Stimulated activated CD4-positive, alpha-beta T cell treated with anti-CD3 and anti-CD28 coated beads, Interleukin-4, amount 100 ng/mL, for 4 hours (primary cell): ENCODE measurements at places on chromosomes 6 and 20.
A peak's percentile ranks its signal among the peaks of the same experiment; 100 is the strongest.

- DNase-seq, result no peak
Observed at GRCh38 chr6:163086624-163086920, 327.9 kb upstream of the QKI start.

GRCh38 chr6:28250747-28251146, 1.3 kb downstream of the ZKSCAN4 start:
- no peak for DNase-seq

GRCh38 chr6:6105472-6106036, 98.8 kb upstream of the NRN1 start:
- DNase-seq, result no peak

- no peak for DNase-seq
Observed at GRCh38 chr20:47782076-47782475, 3.2 kb downstream of the SULF2 start.

DNA sequence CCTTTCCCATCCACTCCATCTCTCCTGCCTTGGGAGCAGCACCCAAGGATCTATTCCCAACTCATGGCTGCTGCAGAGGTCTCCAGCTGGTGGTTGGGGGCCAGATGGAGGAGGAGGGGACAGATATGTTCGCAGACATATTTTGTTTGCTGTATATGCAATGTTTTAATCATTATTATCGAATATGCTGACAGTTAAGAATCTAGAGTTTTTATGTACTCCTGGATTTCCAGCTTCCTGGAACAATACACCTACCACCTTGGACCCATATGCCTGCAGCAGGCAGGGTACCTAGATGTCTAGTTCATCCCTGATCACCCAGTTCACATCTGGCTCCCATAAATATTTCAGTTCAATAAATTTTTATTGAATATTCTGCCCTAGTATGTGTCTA, 9.0 kb downstream of the FAM110A start:
- DNase-seq, result no peak

DNA sequence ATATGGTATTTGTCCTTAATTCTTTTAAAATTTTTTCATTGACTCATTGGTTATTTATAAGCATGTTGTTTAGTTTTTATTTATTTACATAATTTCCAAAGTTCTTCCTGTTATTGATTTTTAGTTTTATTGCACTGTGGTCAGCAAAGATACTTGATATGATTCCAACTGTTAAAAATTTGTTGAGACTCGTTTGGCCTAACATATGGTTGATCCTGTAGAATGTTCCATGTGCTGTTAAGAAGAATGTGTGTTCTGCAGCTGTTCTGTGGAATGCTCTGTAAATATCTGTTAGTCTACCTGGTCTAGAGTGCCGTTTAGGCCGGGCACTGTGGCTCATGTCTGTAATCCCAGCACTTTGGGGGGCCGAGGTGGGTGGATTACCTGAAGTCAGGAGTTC, 197.7 kb downstream of the CD109 start:
- DNase-seq, result no peak

DNA sequence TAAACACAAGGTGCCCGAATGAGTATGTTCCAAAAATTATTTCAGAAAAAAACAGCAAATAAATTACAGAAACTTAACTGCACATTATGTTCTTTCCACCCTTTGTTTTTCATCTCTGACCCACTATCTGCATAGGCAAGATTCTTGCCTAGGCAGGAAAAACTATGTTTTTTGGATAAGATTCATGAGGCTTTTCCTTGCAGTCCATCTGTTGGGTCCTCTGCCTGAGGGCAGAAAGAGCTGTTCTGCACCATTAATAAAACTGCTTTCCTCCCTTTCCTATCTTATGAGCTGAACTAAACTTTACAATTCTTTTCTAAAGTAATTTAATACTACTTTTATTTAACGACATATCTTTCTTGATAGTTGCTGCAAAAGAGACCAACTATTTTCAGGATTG, 21.1 kb downstream of the ENPP1 start:
- no peak for DNase-seq

DNA sequence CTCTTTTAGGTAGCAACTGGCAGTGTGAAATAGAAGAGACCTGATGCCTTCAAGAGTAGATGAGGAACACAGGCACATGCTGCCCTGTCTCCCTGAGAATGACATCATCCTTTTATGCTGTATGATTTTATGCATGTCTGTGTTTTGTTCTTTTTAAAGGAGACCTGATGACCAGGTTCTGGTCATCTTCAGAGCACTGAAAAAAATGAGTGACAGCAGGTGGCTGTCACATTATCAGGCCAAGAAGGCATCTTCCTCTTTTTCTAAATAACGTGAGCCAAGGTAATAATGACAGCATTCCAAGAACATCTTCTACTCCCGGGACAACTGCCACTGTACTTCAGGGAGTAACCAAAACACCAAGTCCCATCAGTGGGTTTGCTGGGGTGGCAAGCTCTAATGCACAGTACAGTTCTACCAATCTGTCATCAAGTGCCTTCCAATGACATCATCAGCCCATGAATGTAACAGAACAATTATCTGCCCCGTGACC, 28.9 kb downstream of the CNKSR3 start:
- no peak for DNase-seq

DNA sequence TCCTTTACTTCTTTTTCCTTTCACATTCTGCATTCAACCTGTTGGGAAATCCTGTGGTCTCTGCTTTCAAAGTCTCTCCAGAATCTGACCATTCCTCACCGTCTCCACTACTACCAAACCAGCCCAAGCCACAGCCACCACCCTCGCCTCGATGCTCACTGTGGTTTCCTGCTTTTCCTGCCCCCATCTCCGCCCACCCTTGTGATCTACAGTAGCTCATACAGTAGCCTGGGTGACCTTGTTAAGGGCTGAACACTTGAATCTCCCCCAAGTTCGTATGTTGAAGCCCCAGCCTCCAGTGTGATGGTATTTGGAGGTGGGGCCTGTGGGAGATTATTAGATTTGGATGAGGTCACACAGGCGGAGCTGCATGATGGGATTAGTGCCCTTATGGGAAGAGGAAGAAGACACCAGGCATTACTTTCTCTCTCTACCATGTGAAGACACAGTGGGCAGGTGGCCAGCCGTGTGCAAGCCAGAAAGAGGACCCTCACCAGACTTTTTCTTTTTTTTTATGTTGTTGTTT, 189.0 kb upstream of the UST start:
- no peak for DNase-seq

GRCh38 chr6:149935246-149935645, 6.6 kb upstream of the ULBP2 start:
- DNase-seq, result no peak

DNA sequence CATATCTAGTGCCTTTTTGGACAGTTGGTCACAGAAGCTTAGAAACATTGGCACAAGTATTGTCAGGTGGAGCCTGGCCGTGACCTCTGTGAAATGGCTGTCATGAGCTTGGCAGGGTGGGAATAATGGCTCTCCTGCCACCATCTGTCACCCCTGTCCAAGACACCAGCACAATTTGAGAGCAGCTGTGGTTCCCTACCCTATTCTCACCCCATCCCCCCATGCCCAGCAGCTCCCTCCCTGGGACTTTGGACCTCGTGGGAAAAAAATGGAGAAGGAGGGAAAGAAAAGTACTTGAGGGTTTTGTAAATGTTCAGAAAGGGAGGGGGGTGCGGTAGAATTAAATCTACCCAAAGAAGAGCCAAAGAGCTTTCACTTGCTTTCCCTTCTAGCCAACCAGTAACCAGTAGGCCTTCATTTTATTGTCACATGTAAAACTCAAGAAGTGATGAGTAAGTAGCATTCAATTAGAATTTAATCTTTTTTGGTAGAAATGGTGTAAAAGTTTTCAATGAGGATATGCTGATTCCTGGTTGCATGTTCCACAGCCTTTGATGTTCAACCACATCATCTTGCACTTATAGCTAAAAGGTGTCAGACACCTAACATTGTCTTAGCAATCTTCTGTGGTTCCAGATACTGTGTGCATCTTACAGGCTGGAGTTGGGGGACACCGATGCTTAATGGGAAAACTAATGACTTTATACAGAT, 263.5 kb upstream of the TAB2 start:
- DNase-seq, result no peak

DNA sequence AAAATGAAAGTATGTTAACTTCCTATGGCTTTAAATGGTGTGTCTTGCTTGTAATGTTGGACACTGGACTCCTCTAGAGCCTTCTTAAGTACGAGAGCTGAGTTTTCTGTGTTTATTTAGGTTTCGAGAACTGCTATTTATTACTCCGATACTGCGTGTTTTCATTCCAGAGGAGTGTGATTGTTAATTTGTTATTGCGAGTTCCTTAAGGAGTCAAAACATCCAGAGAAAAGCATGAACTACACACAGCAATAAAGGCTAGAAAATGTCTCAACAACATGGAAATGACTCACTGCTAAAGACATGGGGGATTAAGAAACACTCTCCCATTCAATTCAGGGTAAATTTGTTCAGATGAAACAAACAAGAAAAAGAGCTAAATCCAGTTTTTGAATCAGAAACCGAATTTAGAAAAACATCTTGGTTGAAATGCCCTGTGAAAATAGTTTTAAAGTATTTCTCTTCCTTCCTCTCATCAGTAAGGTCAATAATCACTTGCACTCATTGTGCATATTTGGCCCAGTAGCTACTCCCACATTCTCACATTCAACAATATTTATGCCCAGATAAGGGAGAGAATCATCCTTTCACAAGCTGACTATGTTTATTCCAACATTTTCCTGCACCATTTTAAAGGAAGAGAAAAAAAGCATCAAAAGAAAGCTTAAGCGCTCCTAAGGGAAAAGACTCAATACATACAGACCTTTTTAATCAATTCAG, 36.0 kb downstream of the ATXN1 start:
- no peak for DNase-seq

DNA sequence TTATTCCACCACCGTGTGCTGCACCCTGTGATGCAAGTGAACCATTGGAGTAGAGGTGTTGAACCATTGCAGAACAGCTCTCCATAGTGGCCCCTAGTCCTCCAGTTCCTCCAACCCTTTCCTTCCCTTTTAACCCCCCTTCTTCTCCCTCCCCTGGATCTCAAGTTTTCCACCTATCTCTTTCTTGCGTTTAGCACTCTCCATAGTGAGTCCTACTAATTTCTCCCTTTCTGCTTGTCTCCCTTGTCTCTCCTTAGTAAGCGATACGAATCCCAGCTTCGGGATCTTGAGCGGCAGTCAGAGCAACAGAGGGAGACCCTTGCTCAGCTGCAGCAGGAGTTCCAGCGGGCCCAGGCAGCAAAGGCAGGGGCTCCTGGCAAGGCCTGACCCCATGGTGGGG, 1.1 kb downstream of the PFDN6 start:
- DNase-seq, result no peak

DNA sequence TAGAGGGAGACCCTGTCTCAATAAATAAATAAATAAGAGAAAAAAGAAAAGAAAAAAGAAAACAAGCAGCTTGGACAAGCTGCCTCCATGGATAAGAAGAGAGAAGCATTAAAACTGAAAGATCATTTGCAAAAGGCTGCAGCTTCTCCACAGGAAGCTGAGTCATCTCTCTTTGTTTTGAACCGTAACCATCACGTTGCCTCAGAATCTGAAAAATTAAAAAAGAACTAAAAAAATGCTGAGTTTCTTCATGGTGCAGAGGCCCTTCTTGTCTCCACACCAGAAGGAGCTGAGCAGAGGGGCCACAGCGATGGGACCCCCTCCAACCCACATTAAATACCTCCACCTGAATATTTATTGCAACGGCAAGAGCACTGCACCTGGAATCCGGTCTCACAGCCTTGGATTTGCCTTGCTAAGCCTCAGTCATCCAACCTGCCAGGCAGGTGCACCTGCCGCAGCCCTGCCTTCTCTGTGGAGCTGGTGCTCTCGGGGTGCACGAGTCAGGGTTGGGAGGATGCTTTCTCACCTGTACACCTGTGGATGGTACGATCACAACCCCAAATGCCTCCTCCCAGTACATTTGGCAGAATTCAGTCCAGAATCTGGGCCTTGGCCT, 28.1 kb downstream of the TOX2 start:
- no peak for DNase-seq

GRCh38 chr6:82881519-82881918, 184.1 kb downstream of the UBE3D start:
- DNase-seq, result no peak

- peak; percentile 67 for DNase-seq
Observed at GRCh38 chr6:37643851-37644672, 53.6 kb downstream of the MDGA1 start.

DNA sequence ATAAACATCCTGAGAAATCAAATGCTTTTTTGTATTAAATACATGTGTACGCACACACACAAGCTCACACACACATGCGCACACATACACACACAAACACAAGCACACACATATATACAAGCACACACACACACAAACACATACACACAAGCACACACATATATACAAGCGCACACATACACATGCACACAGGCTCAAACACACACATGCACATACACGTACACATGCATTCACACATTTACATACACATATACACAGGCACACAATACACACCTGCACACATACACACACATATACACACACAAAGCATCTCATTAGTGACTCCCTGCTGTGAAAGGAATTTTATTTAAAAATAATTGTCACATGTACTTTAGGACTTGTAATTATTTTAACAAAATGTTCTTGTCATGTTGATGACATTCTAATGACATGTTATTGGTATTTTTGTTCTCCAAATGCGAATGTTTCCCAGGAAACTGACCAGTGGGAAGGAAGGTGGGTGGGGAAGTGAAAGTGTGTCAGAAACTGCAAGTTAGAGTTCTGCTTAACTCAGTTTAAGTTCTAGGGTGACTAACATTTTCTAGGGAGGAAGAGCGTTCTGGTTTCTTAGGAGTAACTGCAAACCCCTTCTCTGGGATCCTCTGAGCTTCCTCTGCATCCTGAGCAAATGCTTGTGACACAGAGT, 113.9 kb upstream of the ZNF217 start:
- peak; percentile 44 for DNase-seq

GRCh38 chr6:25035174-25035511, 99.4 kb upstream of the RIPOR2 start:
- DNase-seq, result no peak

DNA sequence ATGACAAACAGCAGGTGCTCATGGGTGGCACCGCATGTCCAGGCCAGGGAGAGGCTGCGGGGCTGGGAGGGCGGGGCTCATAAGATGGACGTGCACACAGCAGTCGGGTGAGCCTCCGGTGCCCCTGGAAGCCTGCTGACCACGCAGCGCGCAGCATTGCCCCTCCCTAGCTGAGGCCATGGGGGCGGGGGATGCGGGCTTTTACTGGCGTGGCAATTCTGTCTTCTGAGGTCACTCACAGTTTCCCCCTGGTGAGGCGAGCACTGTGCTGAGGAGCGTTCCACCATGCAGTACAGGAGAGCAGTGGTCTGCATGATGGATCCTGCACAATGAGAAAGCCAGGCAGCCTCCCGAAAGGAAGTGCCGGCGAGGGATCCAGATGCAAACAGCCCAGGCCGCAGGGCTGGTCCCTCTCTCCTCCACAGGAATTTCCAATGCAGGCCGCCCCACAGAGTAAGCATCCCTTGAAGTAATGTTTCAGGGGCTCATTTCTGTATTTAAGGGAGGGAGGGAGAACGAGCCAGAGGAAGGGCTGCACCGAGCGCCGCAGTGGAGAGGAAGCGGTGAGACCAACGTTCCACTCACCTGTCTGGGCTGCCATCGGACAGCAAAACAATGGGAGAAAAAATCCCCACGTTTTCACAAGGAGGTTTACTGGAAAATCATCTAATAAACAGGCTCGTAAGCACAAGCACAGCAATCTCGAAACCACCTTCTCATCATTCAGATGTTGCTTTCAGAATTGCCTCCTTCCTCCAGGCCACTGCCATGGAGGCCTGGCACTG, 56.0 kb downstream of the IRF4 start:
- peak; percentile 43 for DNase-seq
